Type B pancreatic cell (in vitro differentiated cells): ENCODE measurements at places on chromosomes 12 and 14.
A peak's percentile ranks its signal among the peaks of the same experiment; 100 is the strongest.

DNA sequence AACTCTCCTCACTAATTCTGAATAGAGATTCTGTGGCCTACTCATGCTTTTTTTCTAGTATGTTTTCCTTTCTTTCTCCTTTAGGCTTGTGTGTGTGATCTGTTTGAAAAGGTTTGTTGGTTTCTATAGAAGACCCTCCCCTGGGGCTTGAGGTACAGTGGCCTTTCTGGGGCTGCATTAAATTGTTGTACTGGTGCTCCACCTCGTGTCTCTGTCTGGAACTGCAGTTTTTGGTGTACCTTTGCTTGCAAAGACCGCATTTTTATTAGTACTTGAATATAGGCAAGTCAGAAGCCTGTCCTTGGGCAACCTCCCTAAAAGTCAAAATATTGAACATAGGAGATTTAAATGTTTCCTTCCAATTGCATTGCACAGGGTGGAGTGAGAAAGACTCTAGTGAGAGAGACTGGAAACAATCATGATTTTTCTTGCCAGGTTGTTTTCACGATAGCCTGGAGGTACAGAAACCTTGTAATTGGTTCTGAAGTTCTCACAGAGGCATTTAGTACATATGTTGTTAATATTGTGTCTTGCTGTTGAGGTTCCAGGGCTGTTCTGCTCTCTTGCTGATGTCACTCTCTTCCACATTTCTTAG is 39.0 kb downstream of the SLCO1B1 start:
- H3K36me3 ChIP-seq = no peaks in the 10 kb centered on the region
- H3K4me3 ChIP-seq = no peak overlapping the region
- H3K27ac ChIP-seq = no peak overlapping the region

DNA sequence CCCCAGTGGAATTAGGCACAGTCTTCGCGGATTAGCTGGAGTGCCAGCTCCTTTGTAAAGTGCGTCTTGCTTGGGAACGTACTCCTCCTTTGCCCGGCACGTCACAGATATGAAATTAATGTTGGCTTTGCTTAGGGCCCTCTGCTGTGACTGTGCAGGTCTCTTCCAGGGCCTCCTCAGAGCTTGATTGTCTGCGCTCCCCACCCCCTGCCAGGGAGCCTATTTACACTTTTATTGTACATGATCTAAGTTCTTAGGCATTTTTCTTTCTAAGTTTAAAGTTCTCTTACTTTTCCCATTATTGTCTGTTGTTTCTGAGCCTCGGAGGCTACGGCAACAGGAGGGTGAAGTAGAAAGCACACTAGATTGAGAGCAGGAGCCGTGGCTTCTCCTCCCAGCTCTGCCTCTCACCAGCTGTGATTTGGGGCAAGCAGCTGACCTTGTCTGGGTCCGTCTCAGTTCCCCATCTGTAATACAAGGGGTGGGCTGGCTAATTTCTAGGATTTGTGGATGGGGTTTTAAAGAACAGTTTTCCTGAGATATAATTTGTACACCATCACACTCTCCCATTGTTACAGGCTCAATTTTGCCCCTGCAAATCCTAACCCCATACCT is 81.8 kb downstream of the TSPAN9 start:
- peak overlapping the region; percentile 20 for H3K4me3 ChIP-seq
- peaks cover 41% of the 10 kb centered on the region for H3K4me1 ChIP-seq
- no peaks in the 10 kb centered on the region for H3K27me3 ChIP-seq

DNA sequence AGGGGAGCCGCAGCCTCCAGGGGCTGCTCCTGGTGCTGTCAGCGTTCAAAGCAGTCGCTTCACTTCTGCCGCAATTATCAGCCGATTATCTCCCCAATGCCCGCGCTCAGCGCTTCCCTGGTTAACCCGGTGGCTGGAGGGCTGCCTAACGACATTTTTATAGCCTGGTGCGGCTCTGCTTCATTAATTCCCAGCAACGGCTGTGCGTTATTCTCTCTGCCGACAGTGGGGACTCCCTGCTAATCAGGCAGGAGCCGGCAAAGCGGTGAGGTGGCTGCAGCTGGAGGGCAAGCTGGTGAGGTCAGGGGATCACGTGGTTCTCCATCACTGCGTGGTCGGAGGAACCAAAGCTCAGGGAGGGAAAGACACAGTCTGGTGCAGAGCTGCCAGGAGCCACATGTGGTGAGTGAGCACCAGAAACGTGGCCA is 62.9 kb downstream of the GLRX5 start:
- no peaks in the 10 kb centered on the region for H3K36me3 ChIP-seq
- no peak for DNase-seq
- H3K27ac ChIP-seq = peak overlapping the region; percentile 19
- peaks cover 31% of the 10 kb centered on the region for H3K27me3 ChIP-seq
- H3K4me1 ChIP-seq = peaks cover 8% of the 10 kb centered on the region

DNA sequence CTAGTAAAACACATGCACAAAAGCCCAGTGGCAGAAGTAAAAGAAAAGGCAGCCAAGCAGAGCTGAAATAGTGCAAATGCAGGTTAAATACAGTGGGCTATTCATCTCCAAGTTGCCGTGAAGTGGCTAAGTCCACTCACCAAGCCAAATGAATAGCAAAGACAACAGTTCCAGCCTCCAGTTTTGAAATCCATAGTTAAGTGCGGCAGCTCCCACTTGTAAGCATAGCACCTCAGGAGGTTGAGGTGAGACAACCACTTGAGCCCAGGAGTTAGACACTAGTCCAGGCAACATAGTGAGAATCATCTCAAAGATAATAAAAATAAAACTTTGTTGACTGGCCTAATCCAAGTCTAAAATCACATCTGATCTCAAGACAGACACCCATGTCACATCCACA is 9.8 kb upstream of the PHLDA1 start:
- peaks cover 8% of the 10 kb centered on the region for H3K36me3 ChIP-seq
- H3K4me3 ChIP-seq = no peak overlapping the region
- H3K27me3 ChIP-seq = no peaks in the 10 kb centered on the region
- DNase-seq = no peak
- peak overlapping the region; percentile 26 for H3K27ac ChIP-seq

DNA sequence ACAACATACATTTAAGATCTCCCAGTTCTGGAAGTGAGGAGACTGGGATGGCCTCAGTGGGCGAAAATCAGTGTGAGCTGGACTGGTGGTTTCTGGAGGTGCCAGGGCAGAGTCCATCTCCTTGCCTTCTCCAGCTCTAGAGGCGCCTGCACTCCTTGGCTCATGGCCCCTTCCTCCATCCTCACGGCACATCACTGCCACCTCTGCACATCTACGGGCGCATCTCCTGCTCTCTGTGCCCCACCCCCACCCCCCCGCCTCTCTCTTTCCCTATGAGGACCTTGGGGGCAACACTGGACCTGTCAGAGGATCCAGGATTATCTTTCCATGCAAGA is 62.8 kb upstream of the DIO3 start:
- H3K4me3 ChIP-seq = no peak overlapping the region
- peaks cover 6% of the 10 kb centered on the region for H3K27me3 ChIP-seq
- H3K27ac ChIP-seq = no peak overlapping the region
- no peaks in the 10 kb centered on the region for H3K36me3 ChIP-seq

- no peak for DNase-seq
- peaks cover 5% of the 10 kb centered on the region for H3K36me3 ChIP-seq
- H3K4me3 ChIP-seq = no peak overlapping the region
- H3K27me3 ChIP-seq = peaks cover 6% of the 10 kb centered on the region
- H3K4me1 ChIP-seq = no peaks in the 10 kb centered on the region
These were observed 394.6 kb downstream of the AEBP2 start for GRCh38 chr12:19833775-19834501.

DNA sequence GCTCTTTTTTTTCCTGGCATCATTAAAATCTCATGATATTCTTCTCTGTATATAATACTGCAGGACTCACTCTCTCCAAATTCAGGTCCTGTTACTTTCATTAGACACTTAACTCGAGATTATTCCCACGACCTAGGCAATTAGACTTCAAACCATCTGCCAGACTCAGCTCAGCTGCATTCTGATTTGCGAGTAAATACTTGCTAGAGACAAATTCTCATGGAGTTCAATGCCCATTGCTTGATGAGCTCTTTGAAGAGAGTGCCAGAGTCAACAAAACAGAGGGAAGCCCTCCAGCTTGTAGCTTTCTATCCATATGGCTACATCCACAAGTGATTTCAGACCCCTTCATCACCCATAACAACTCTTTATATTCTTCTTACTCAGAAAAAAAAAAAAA is 88.3 kb downstream of the GTF2A1 start:
- H3K27ac ChIP-seq = no peak overlapping the region
- no peak overlapping the region for H3K4me3 ChIP-seq
- no peaks in the 10 kb centered on the region for H3K27me3 ChIP-seq
- H3K36me3 ChIP-seq = no peaks in the 10 kb centered on the region
- no peak for DNase-seq

GRCh38 chr12:46150735-46151134 is 118.1 kb downstream of the SLC38A1 start:
- no peak overlapping the region for H3K4me3 ChIP-seq
- H3K27me3 ChIP-seq = no peaks in the 10 kb centered on the region
- no peaks in the 10 kb centered on the region for H3K36me3 ChIP-seq

DNA sequence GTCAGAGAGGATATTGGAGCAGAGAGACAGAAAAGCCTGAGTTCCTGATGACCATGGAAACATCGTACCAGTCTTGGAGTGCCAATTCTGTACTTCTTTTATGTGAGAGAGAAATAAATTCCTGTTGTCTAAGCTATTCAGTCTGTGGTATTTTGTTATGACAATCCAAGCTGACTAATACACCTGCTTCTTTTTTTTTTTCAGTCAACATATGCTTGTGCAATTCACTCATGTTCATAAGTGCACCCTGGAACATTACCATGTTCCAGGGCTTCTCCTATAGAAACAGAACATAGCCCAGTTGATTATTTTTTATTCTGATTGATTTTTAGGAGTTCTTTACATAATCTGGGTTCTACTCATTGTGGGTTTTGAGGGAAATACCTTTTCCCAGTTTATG is 1.7 kb upstream of the CHPT1 start:
- peaks cover 3% of the 10 kb centered on the region for H3K27me3 ChIP-seq
- H3K4me3 ChIP-seq = peak overlapping the region; percentile 46
- H3K4me1 ChIP-seq = peaks cover 39% of the 10 kb centered on the region
- DNase-seq = no peak

- H3K36me3 ChIP-seq = no peaks in the 10 kb centered on the region
- no peak for DNase-seq
- H3K4me3 ChIP-seq = no peak overlapping the region
- H3K4me1 ChIP-seq = no peaks in the 10 kb centered on the region
These were observed 556.4 kb downstream of the SLC6A15 start for GRCh38 chr12:84356224-84356623.

DNA sequence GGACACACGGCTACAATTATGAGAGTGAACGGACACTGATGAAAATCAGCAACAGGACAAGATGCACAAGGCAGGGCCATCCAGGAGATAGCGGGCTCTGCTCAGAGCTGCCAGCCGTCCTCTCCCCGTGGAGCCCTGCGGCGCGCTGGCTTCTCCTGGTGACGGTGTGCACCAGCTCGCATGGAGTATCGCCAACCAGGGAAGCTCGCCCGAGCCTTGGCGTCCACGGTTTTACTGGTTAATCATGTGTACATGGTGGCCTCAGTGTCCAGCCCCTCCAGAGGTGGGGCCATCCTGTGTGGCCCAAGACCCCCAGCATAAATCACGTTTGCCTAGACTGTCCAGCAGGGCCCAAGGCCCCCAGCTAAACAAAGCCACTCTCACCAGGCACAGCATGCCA is 31.2 kb upstream of the DYNC1H1 start:
- H3K27ac ChIP-seq = peak overlapping the region; percentile 16
- no peak for DNase-seq
- H3K4me3 ChIP-seq = no peak overlapping the region
- peaks cover 3% of the 10 kb centered on the region for H3K27me3 ChIP-seq
- no peaks in the 10 kb centered on the region for H3K36me3 ChIP-seq
- H3K4me1 ChIP-seq = peaks cover 4% of the 10 kb centered on the region
